Fibroblast of upper back skin (primary cell): ENCODE measurements at places on chromosomes 4 and X.

- DNase-seq, result no peak
Observed at GRCh38 chr4:26873391-26874026, 12.9 kb downstream of the STIM2 start.

DNA sequence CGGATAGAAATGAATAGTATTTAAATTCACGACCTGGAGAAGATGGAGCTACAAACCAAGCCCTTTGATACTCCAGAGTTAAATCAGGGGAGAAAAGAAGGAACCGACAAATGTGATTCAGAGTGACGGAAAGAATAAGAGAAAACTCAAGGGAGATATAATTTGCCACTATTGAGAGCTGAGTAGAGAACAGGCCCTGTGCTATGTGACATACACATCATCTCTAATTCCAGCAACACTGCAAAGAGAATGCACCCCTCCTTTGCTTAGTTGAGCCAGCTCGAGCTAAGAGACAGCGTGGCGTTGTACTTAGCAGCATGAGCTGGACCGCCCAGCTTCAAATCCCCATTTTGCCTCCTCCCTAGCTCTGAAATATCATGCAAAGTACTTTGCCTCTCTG lies 266.4 kb upstream of the TENM3 start:
- DNase-seq, result no peak

- peak; percentile 29 for DNase-seq
Observed at GRCh38 chr4:161929956-161930355, 233.8 kb downstream of the FSTL5 start.

GRCh38 chrX:110219920-110220319 lies 98.0 kb downstream of the AMMECR1 start:
- peak; percentile 41 for DNase-seq

DNA sequence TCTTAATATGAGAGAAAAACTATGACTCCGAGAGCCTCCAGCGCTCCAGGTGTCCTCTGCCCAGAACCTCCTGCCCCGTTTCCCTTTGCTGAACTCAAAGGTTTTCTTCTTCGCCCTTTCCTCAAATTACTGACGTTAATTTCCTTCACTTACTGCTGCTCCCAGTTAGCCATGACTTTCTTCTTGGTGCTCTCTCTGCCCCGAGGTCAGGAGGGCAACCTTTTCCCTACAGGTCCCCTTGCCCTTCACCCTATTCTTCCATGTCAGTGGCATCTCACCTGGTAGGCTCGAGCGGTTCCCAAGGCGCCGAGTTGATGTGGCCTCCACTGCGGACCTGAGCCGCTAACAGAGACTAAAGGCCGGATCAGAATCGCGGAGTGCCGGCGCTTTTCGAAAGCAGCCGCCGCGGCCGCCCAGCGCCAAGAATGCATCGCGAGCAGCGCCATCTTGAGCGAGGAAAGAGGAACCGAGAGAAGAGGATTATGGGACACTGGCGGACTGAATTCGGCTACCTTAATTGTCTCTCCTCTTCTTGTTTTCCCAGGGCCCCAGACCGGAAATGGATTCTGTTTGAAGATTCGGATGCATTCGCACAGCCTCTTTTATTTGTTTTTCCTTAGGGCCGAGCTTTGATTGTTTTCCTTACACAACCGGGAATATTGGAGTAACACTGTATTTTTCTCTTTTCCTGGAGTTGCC lies at the start of gene ABCB7:
Gene ABCB7 (minus strand): TSS at position 457 of the 699 bp plus-strand sequence. CDS start 11 bp downstream, at position 446.
- peak; percentile 73 for DNase-seq

DNA sequence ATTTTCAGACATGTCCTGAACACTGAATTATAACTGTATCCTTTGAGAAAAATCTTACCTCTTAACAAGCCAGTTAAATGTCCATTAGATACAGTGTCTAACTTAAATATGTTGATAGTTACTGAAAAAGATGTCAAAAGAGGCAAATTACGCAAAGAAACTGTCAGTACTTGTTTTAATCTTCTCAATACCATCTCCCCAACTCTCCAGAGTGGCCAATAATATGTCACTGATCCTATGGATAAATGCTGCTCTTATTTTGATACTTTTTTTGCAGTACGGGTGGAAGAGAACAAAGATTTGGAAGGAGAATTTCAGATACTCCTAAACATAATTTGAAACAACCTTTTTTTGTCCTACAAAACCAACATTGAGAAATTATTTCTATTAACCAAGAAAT lies 192.7 kb downstream of the CBR4 start:
- DNase-seq, result no peak

- DNase-seq, result peak; percentile 6
Observed at GRCh38 chrX:7351926-7352325, 204.0 kb upstream of the PUDP start.

DNA sequence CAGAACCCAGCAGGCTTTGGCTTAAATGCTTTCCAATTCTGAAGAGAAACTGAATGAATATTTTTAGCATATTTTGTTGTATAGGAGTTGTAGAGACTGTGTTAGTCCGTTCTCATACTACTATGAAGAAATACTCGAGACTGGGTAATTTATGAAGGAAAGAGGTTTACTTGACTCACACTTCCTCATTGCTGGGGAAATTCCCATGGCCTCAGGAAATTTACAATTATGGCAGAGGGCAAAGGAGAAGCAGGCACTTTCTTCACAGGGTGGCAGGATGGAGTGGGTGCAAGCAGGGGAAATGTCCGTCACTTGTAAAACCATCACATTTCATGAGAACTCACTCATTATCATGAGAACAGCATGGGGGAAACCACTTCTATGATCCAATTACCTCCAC lies 291.7 kb downstream of the PACRGL start:
- no peak for DNase-seq

GRCh38 chrX:153609917-153610835 lies 11.2 kb upstream of the CCNQ start:
- peak; percentile 73 for DNase-seq

DNA sequence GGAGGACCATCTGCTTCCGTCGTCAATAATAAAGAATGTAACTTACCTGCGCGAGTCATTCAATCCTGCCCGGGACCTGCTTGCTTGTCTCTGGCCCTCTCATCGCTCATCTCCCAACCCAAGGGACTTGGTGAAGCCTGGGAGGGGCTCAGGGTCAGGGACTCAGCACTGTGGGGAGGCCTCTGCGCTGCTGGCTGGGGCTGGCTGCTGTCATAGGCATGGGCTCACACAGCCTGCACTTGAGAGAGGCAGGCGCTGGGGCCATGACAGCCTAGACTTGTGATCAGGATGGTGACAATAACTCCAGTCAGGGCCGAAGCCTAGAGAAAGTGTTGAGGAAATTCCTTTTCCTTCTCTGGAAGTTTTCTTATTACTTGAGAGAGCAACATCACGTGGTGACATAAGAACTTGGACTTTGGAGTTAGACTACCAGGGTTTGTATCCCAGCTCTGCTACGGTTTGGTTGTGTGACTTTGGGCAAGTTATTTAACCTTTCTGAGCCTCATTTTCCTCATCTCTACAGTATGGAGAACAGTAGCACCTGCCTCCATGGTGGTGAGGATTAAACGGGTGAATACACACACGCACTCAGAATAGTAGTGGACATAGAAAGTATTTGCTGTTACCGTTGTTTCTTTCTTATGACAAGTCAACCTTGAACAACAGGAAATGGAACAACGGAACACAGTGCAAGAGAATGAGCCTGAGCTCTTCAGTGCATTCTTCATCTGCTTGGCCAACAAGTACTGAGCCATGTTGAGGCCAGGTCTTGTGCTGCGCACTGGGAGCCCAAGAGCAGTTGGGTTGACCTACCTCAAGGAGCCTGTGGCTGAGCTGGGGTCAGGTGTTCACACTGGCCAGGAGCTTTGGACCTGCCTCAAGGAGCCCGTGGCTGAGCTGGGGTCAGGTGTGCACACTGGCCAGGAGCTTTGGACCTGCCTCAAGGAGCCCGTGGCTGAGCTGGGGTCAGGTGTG lies 60.5 kb downstream of the TBC1D14 start:
- no peak for DNase-seq

DNA sequence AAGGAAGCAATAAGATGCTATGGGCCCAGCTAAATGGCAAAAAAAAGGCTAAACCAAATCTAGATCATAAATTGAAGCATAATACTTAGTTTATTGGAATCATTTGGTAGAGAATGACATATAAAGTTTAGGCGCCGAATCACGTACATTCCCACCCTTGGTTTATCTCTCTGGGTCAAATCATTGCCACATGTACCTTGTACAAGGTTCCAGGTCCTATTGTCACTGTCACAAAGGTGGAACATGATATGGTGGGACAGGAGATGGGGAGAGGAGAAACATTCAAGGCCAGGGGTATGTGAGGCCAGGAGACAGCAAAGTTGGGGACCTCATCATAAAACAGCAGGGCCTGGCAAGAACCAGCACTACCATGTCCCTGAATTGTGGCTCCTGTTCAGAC lies 13.4 kb downstream of the MAML3 start:
- DNase-seq, result no peak

- DNase-seq, result no peak
Observed at GRCh38 chrX:46204721-46205422, 340.3 kb downstream of the ZNF674 start.

DNA sequence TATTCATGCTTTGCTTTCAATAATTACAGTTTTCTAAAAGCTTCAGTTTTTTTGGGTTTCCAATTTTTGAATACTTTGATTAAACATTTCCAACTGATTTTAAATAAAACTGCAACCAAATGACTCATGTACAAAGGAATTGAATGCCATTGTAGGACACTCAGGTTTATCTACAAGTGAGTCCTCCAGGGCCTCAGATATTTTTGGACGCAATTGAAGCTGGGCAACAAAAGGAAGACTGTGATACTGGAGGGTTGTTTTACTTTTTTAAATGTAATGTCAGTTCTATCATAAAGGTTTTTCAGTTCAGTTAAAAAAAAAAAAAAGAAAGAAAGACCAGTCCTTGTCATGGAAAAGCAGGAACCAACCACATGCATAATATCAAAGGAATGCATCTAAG lies 64.2 kb downstream of the MAGEA10 start:
- peak; percentile 0 for DNase-seq
